Effector CD4-positive, alpha-beta T cell (primary cell): ENCODE measurements at places on chromosomes 7 and 10.

DNA sequence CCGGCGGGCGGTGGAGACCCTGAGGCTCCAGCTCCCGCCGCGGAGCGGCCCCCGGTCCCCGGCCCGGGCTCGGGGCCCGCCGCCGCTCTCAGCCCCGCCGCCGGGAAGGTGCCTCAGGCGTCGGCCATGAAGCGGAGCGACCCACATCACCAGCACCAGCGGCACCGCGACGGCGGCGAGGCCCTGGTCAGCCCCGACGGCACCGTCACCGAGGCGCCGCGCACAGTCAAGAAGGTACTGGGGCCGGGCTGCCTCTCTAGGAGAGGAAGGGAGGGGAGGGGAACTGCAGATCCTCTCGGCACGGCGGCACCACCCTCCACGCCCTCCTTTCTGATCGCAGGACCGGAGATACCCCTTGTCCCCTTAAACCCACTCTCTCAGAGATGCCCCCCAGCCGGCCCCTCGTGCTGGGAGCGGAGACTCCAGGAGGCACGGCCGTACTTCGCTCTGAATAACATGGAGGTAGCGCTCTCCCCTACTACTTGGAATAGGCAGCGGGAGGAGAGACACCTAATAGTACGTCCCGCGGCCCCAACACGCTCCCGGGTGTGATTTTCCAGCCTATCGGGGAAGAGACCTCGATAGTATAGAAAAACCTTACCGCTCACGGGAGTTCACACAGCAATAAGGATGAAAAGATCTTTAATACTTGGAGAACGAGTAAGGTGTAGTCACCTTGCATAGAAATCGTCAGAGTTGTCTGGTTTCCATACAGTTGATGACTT, 538 bp downstream of the AHCYL2 start:
- DNase-seq: peak; percentile 44

- no peak for DNase-seq
These were observed 17.9 kb downstream of the CROT start for GRCh38 chr7:87363342-87363741.

GRCh38 chr7:150997075-150997511, 6.3 kb downstream of the NOS3 start:
- DNase-seq: no peak

DNA sequence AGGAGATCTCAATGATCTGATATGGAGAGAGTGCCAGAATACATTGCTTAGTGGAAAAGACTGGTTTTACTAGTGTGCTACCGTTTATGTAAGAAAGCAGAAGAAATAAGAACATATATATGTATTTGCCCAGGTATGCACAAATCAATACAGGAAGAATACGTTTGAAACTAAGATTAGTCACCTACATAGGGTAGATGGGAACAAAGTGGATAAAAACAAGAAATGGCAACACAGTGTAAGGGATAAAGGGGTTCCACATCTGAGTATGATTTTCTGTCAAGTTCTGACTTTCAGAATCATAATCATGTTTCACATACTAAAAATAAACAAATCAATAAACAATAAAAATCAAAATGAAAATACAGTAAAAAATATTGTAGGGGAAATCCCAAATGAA, 148.6 kb upstream of the NAMPT start:
- DNase-seq: no peak

GRCh38 chr10:119491966-119492757, 50.4 kb downstream of the RGS10 start:
- DNase-seq: no peak

DNA sequence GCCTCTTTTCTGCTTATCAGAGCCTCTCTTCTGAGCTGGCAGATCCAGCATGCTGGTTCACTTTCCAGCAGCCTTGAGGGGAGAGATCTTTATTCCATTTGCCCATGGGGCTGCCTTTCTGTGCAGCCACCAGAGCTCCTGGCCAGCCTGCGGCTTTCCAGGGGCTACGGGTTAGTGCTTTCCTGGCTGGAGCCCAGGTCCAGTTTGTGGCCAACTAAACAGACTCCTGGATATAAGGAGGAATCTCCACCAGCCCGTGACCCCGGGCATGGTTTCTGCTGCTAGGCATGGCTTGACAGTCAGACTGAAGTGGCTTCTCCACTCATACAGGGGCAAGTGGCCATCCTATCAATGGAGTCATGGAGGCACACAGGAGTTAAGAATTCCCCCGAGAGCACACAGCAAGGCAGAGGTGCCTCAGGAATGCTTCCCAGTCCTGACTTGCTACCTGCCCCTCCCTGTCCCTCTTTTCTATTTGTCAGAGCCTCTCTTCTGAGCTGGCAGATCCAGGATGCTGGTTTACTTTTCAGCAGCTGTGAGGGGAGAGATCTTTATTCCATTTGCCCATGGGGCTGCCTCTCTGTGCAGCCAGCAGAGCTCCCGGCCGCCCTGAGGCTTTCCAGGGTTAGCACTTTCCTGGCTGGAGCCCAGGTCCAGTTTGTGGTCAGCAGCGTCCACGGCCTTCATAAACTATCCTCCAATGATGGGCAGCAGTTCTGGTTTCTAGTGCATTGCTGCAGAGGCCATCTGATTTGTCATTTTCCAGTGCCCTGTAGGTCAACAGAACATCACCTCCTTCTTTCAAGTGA, 35.9 kb downstream of the TSPAN15 start:
- DNase-seq: no peak
